ENCODE measurements at places on chromosomes 4 and X.

GRCh38 chr4:39029752-39030694 lies 2.2 kb downstream of the TMEM156 start:
- no peak for DNase-seq

GRCh38 chr4:154622598-154622997 lies 10.1 kb upstream of the FGG start:
- no peak for DNase-seq

- no peak for DNase-seq
Observed at GRCh38 chrX:7112071-7112470, 35.4 kb upstream of the STS start.

DNA sequence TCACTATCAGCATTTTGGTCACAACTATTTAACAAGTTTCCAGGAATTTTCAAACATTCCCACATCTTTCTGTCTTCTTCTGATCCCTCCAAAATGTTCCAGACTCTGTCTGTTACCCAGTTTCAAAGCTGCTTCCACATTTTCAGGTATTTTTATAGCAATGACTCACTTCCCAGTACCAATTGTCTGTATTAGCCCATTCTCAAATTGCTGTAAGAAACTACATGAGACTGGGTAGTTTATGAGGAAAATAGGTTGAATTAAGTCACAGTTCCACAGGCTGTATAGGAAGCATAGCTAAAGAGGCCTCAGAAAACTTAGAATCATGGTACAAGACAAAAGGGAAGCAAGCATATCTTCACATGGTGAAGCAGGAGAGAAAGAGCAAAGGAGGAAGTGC lies 475.0 kb upstream of the PCDH7 start:
- DNase-seq, result no peak

- peak; percentile 67 for DNase-seq
Observed at GRCh38 chr4:87679449-87680169, 29.5 kb downstream of the DMP1 start.

GRCh38 chr4:110348711-110349383 lies 127.1 kb upstream of the ENPEP start:
- no peak for DNase-seq

- no peak for DNase-seq
Observed at GRCh38 chr4:115272594-115272993, 159.2 kb upstream of the NDST4 start.

- DNase-seq, result no peak
Observed at GRCh38 chr4:123516576-123516975, 120.0 kb downstream of the SPRY1 start.

DNA sequence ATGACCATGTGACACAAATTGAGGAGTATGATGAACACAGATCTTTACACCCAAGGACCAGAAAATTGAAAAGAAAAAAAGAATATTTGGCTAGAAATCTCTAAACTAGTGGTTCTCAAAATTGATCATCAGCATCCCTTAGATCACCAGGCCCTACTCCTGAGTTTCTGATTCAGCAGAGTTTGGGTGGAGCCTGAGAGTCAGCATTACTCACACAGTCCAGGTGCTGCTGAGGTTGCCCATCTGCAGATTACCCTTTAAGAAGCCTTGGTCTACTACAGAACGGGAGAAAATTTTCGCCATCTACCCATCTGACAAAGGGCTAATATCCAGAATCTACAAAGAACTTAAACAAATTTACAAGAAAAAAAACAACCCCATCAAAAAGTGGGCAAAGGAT lies 182.8 kb downstream of the MOSPD2 start:
- DNase-seq, result no peak

DNA sequence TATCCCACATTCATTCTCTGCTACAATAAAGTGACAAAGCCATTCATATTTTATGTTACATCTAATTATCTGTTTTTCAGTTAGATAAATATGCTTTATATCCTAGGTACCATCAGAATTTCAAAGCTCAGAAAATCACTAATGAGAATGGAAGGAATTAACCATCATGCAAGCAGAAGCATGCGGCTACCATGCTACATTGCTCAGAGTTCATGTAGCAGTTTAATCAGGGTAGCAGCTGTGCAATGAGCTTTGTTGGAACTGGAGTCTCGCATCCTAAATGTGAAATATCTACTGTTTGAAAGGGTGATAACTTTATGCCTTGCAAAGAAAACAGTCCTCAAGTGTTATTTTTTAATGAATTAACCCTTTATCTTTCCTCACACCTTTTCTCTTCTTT lies 77.5 kb downstream of the SNCA start:
- DNase-seq, result no peak

GRCh38 chrX:13419276-13419675 lies 99.4 kb upstream of the ATXN3L start:
- DNase-seq, result no peak

- no peak for DNase-seq
Observed at GRCh38 chr4:120830204-120830603, 92.3 kb downstream of the PRDM5 start.

Data from left hindlimb (tissue), 1 donor.